ENCODE measurements at places on chromosomes 13 and 19.

DNA sequence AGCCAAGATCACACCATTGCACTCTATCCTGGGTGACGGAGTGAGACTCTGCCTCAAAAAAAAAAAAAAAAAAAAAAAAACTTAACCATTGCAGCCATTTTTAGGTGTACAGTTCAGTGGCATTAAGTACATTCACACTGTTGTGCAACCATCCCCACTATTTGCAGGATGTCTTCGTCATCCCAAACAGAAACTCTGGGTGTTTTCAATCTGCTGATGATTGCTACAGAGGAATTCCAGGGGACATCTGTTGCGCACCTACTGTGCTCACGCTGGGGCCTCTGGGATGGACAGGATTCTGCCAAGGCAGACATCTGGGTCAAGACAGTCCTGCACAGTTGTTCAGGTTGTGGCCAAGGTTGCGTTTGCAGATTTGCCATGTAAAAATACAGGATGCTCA lies 2.4 kb upstream of the APOC4 start:
- DNase-seq, result no peak

GRCh38 chr13:47555235-47555634 lies 445.8 kb downstream of the SUCLA2 start:
- no peak for DNase-seq

DNA sequence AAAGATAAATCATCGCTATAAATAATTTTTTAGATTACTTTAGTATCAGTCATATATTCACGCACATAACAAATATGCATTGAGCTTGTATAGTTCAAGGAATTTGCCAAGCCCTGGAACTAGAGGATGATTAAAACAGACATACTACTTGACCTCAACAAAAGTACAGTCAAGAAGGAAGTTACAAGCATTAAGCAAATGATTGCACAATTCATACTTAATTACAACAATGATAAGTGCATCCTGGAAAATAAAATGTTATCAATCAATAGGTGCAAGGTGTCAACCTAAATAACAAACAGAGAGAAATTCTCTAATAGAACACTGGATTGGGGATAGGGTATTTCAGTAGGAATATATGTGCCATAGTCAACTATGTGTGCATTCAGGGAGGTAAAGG lies 491.2 kb downstream of the GPC5 start:
- DNase-seq, result no peak

DNA sequence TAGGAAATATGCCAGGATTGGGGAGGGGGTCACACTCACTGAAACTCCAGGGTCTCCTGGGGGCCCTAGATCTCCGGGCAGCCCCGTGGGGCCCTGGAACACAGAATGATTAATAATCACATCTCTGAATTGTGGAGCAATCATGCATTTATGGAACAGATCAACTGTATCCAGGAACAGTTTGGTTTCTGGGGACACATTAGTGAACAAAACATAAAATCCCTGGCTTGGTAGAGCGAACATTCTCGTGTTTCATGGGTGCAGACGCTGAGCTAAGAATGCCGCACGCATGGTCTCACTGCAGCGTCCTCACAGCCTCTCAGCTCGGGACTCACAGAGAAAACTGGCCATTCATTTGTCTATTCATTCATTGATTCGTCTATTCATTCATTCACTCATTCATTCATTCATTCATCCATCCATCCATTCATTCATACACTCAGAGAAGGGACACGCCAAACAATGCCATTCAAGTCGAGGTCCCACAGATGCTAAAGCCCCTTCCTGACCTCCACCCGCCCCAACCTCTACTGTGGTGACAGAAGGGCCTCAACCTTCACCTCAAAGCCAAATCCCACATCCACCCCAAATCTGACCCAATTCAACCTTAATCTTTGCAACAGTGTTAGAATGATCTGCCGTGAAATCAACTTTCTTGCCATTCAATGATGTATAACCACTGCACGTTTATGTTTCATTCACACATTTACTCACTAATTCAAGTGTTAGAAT lies 35.0 kb upstream of the OLFM2 start:
- no peak for DNase-seq

GRCh38 chr13:42660333-42660965 lies 86.5 kb downstream of the TNFSF11 start:
- DNase-seq, result no peak

DNA sequence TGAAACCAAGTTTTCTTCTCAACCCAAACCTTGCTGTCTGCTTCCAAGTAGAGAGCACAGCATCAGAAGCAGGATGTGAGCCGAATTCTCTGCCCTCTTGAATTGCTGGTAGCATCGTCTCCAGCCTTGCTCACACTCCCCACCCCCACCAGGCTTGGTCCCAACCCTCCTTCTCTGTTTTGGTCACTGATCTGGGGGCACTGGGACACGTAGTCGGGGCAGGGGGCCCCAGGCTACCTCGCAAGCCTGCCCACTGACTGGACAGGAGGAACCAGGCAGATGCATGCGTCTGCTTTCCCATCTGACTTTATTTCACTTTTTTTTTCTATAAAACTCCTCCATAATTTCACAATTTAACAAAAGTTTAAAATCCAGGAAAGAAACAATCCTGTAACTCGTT lies 69.7 kb downstream of the MLLT1 start:
- no peak for DNase-seq

GRCh38 chr19:50659318-50660087 lies 10.3 kb downstream of the C19orf81 start:
- DNase-seq, result no peak

DNA sequence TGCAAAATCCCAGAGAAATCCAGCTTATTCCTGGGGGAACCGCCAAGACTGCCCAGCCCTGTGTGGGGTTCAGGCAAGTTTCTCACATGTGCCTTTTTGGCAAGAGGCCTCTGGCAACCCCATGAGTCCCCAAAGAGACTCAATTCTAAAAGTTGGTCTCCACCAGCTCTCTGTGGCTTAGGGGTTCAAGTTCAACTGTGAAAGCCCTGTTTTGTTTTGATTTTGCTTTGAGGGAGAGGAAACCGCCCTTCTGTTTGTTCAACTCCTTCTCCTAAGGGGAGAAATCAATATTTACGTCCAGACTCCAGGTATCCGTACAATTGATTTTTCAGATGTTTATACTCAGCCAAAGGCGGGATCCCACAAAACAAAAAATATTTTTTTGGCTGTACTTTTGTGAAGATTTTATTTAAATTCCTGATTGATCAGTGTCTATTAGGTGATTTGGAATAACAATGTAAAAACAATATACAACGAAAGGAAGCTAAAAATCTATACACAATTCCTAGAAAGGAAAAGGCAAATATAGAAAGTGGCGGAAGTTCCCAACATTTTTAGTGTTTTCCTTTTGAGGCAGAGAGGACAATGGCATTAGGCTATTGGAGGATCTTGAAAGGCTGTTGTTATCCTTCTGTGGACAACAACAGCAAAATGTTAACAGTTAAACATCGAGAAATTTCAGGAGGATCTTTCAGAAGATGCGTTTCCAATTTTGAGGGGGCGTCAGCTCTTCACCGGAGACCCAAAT lies 583 bp upstream of the LDLR start:
- DNase-seq, result no peak

GRCh38 chr13:85303630-85304029 lies 495.6 kb downstream of the SLITRK6 start:
- DNase-seq, result no peak

DNA sequence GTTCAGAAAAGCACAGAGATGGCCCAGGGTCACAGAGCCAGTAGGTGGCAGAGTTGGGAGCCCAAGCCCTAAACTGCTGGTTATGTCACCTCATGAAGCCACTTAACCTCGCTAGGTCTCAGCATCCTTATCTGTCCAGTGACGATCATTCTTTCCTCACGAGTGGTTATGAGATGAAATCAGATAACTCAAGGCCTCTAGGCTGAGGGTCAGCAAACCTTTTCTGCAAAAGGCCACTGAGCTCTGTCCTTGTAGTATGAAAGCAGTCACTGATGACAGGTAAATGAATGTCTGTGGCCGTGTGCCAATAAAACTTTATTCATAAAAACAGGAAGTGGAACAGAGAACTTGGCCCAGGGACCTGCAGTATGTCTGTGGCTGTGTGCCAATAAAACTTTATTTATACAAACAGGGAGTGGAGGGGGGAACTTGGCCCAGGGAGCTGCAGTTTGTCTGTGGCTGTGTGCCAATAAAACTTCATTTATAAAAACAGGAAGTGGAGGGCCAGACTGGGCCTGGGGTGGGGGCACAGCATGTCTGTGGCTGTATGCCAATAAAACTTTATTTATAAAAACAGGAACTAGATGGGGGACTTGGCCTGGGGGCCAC lies 71.2 kb downstream of the GNG7 start:
- no peak for DNase-seq

- DNase-seq, result no peak
These were observed 416.6 kb upstream of the ATXN8OS start for GRCh38 chr13:69690999-69691398.

DNA sequence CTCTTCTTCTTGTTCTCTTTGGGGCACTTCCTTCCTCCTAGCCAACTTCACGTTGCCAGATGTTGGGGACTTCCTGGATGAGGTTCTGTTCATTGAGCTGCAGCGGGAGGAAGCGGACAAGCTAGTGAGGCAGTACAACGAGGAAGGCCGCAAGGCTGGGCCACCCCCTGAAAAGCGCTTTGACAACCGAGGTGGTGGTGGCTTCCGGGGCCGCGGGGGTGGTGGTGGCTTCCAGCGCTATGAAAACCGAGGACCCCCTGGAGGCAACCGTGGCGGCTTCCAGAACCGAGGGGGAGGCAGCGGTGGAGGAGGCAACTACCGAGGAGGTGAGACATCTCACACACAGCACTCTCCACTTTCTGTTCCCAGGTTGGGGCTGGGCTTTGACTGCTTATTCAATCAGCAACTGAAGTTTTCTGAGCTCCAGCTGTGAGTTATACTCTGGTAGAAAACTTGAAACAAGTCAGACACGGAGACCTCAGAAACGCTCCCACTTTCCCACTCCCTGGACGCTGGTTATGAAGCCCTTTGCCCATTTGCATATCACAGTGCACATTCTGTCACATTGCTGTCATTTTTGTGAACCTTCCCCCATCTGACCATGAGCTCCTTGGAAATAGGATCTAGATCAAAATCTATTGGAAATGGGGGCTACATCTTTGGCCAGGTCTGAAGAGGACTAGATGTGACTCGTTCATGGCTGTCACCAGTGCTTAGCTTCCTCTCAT lies 7.2 kb upstream of the CCDC97 start:
- no peak for DNase-seq

GRCh38 chr13:46736541-46737310 lies 60.2 kb downstream of the ESD start:
- DNase-seq, result no peak

- DNase-seq, result no peak
These were observed 51.3 kb downstream of the CDADC1 start for GRCh38 chr13:49298903-49299605.

DNA sequence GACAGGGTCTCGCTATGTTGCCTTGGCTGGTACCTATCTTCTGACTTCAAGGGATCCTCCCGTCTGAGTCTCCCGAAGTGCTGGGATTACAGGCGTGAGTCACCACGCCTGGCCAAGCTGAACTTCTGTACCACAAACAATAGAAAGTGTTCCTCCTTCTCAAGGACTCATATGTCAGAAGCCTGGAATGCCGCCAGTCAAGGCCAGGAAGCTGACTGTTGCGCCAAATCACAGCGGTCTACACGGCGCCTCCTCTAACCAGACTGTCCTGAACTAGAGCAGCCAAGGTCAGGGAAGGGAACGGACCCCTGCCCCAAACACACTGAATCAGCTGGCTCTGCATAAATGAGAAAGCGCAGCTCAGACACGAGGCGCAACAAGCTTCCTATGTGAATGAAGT lies 14.6 kb downstream of the RAB20 start:
- no peak for DNase-seq

- peak; percentile 29 for DNase-seq
These were observed 516.2 kb downstream of the MYO16 start for GRCh38 chr13:109145631-109146030.

- no peak for DNase-seq
These were observed 424.5 kb downstream of the ITGBL1 start for GRCh38 chr13:101876951-101877350.

GRCh38 chr13:110276553-110276950 lies 30.4 kb downstream of the COL4A1 start:
- no peak for DNase-seq

- DNase-seq, result no peak
These were observed 113.1 kb downstream of the ABCC4 start for GRCh38 chr13:95188128-95188527.

GRCh38 chr13:74761801-74762757 lies 627.9 kb upstream of the KLF12 start:
- DNase-seq, result no peak

- no peak for DNase-seq
These were observed 2.0 kb downstream of the EVI5L start for GRCh38 chr19:7832009-7832408.

GRCh38 chr13:103883698-103884097 lies 817.5 kb upstream of the SLC10A2 start:
- DNase-seq, result no peak

DNA sequence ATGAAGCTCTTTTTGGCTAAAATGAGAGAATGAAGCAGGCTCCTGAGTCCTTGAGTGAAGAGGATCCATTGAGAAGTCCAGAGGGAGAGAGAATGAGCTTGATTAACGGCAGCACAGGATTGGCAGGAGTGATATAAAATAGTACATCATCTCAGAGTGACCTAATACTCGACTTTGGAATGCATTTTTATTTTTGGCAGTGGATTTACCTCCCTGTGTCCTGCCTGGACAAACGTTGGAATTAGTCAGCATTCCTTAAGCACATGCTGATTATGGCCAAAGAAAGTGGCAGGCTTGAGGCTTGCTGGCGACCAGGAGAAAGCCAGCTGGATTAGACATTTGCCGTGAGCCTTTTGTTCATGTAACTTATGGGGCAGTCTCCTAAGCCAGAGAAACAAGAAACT lies 22.9 kb downstream of the LRCH1 start:
- no peak for DNase-seq

- DNase-seq, result peak; percentile 64
These were observed 109.9 kb downstream of the OLFM4 start for GRCh38 chr13:53138376-53139036.

DNA sequence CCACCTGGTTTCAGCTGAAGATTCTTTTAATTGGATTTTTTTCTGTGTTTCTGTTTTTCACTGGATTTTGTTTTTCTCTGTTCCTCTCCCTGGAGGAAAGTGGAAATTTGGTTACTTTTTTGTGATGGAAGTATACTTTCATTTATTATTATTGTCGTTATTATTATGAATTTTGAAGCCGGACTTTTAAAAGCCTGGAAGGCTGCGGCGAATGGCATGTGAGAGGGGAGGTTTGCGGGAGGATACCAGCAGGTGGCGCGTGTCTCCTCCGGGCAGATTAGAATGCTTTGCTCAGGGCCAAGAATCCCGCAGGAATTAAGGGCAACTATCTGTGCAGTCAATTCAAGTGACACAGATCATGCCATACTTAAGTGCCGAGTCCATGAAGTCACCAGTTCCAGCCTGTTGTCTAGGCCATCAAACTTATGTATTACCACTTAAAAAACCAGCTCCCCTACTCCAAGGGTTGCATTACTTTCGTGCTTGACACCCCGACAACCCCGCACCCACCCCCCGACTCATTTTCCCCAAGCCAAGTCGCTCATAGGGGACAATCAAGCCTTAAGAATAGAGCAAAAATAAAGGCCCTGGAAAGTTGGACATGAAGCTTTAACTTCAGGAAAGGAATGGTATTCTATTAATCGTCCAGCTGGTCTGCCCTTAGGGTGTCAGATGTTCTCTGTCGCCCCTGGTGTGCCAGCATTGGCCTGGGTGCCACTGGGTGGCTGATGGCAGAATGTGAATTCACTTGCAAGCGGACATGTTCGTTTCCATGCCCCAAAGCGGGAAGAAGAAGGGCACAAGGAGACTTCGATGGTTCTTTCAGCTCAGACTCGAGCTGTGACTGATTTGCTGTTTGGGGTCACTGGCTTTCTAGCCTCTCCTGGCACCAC lies 1.3 kb upstream of the LRCH1 start:
- peak; percentile 78 for DNase-seq

All from uterus (tissue), 4 donors.